EL (cell line): ENCODE measurements at places on chromosomes 5 and 9.

DNA sequence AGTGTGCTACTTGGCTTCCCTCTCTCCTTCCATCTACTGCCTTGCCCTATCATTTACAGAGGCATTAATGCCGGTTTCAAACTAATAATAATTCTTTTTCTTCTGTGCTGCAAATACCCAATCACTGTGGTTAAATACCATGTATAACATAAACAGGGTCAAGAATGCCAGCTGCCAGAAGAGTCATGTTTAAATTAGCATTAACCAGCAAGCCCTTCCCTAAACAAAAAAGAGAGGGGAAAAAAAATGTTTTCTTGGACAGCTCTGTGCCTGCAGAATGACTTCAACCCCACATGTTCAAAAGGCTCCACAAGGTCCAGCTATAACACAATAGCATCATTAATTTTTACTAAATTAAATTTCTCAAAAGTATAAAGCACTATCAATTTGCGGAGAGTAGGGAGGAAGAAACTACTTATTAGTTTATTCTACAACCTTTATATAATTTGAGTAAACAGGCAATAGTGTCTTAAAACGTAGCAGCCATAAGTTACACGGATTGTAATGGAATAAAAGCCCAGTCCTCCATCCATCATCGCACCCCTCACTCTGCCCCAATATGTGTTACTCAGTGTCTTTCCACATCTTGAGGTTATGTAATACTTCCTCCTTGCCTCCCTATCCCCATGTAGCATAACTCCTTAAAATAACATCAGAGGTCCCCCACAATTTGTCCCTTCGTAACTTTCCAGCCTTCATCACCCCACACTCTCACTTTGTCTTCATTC, 3.9 kb downstream of the LPAR1 start:
- no peak for DNase-seq

- DNase-seq: no peak
Measured at GRCh38 chr9:136685216-136685615, 2.0 kb downstream of the AGPAT2 start.

GRCh38 chr9:120431268-120431667, 148.7 kb downstream of the CDK5RAP2 start:
- DNase-seq: no peak

GRCh38 chr5:76294573-76294972, 108.5 kb upstream of the IQGAP2 start:
- no peak for DNase-seq

GRCh38 chr9:110317911-110318310, 19.8 kb downstream of the TXNDC8 start:
- DNase-seq: no peak

DNA sequence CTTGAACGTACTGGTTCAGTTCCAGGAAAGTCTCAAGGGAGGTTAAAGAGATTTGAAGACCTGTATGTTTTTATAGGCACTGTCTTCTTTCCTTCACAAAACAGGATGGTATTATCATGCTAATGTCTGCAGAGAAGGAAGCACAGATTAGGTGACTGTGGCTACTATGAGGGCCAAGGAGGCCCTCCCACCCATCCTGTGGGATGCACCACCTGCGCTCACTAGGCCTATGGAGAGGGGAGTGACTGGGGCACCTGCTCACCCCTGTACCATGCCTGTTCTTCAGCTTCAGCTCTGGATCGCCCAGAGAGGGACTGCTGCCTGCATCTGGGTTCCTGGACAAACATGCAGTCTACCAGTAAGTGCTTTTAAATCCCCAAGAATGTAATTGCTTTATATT, 469.4 kb downstream of the CCDC171 start:
- DNase-seq: no peak

- no peak for DNase-seq
Measured at GRCh38 chr5:10788358-10788757, 27.3 kb upstream of the DAP start.

GRCh38 chr5:38563624-38564023, 7.2 kb upstream of the LIFR start:
- no peak for DNase-seq

GRCh38 chr9:110486218-110486617, 93.3 kb downstream of the SVEP1 start:
- no peak for DNase-seq

DNA sequence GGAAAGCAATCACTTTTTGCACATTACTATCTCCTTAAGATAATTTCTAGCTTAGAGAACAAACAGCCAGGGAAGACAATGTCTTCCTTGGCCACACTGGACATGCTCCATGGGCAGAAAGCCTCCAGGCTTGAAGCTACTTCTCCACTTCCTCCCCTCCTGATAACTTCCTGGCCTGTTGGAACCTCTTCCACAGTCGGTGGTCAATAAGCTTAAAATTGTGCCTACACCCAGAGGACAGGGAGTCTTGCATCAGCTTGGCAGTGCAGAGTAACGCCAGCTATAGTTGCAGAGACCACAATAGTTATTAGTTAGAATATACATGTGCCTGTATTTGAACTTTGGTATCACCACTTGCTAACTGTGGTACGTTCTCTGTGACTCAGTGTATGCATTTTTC, 58.1 kb upstream of the ABCA1 start:
- no peak for DNase-seq

- no peak for DNase-seq
Measured at GRCh38 chr5:63323926-63324325, 638.3 kb downstream of the HTR1A start.

- DNase-seq: no peak
Measured at GRCh38 chr9:8365029-8365428, 565.5 kb upstream of the DMAC1 start.

- DNase-seq: peak; percentile 78
Measured at GRCh38 chr5:10902145-10902544, 141.1 kb upstream of the DAP start.

GRCh38 chr9:86034863-86035734, 64.3 kb downstream of the GOLM1 start:
- peak; percentile 50 for DNase-seq

DNA sequence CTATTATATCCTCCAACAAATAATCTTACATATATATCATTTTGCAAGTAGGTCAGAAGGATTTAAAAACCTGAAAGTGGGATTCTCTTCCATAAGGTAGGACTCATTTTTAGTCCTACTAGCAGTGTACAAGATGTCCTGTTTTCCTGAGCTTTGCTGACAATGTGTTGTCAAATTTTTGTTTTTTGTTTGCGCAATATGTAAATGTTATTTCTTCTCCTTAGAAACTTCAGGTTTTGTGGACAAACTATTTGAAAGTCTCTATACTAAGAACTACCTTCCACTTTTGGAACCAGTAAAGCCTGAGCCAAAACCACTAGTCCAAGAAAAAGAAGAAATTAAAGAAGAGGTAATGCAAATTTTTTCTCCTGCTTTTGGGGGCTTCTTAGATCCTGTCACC, 19.8 kb downstream of the RBM27 start:
- no peak for DNase-seq

- no peak for DNase-seq
Measured at GRCh38 chr5:163574472-163575440, 69.3 kb downstream of the MAT2B start.

- DNase-seq: no peak
Measured at GRCh38 chr9:123541411-123541810, 185.4 kb downstream of the CRB2 start.

- DNase-seq: no peak
Measured at GRCh38 chr5:83025690-83026478, 51.3 kb downstream of the TMEM167A start.

DNA sequence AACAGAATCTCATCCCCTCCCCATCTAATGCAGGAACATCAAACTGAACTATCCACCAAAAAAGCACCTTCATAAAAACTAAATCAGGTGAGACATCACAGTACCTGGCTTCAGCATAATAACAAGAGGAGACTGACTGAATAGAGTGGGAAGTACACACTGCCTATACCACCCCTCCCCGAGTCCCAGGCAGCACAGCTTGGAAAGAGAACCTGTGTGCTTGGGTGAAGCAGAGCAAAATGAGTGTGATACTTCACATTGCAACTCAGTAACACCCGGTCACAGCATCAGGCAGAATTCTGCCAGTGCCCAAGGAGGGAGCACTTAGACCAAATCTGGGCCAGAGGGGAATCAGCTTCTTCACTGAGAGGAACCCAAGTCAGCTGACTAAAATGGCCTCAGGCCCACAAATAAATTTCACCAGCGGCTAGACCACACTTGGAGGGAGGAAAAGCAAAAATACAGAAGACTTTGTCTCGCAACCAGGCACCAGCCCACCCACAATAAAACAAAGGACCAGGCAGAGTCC, 69.3 kb upstream of the OR2K2 start:
- no peak for DNase-seq

DNA sequence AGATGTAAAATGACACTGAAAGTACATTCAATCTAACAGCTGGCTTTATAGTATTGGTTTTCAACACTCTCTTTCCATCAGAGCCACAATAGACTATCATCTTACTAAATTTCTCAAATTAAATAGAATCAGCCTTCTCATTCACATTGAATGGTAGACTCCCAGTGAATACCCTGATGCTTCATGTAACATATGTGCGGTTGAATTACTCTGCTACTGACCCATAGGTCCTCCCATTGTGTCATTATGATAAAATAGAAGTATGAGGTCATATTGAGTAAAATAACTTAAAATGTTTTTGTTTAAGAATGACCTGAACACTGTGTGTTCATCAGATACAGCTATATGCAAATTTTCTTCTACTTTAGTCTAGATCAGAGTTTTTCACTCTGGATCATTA, 75.9 kb upstream of the ADAMTSL1 start:
- DNase-seq: no peak

DNA sequence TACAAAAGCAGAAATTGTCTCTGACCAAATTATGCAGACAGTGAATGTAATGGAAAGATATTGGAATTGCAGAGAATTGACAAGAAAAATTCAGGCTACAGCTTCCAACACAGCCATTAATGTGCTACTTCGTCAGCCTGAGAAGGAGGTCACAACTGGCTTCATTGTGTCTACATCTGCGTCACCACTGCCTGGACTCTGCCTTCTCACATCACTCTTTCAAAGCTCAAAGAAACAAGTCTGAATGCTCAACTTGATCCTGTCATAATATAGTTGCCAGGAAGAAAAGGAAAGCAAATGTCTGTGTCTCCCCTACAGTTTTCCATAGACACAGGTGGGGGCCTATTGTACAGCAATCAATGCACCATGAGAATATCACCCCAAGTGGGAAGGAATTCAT, 806.5 kb upstream of the CDH10 start:
- DNase-seq: no peak

DNA sequence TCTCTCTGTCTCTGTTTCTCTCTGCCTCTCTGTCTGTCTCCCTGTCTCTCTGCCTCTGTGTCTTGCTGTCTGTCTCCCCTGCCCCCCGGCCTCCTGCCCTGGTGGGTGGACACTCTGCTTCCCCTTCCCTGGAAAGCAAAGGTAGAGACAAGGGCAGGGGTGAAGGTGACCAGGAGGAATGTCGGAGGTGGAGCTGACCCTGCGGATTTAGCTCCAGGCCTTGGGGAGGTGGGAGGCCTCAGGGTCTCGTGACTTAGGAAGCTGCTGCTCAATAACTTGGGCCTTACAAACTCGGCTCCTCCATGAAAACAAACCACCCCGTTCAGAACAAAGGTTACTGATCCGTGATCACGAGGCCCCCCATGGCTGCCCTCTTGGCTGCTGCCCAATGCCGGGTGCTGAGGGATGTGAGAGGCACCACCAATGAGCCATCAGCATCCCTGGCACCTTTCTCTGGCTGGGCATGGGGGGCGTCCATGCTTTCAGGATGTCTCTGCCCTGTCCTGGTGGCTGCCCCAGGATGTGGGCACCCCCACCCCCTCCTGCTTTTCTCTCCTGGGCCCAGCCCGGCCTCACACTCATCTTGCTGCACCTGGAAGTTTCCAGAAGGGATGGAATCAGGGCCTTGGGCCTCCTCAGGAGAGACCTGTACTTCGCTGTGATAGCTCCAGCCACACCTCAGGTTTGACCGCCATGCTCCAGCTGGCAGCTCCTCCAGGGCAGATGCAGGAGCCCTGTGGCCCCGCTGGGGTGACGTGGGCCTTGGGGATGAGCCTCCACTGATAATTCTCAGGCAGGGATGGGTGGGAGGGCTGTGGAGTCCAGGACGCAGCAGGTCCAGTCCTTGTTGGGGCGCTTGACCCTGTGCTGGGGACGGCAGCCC, 14.8 kb upstream of the SLC6A19 start:
- DNase-seq: no peak

- no peak for DNase-seq
Measured at GRCh38 chr5:76487821-76488220, 84.7 kb downstream of the IQGAP2 start.

GRCh38 chr5:75275756-75276155, 39.1 kb upstream of the ANKRD31 start:
- DNase-seq: no peak

DNA sequence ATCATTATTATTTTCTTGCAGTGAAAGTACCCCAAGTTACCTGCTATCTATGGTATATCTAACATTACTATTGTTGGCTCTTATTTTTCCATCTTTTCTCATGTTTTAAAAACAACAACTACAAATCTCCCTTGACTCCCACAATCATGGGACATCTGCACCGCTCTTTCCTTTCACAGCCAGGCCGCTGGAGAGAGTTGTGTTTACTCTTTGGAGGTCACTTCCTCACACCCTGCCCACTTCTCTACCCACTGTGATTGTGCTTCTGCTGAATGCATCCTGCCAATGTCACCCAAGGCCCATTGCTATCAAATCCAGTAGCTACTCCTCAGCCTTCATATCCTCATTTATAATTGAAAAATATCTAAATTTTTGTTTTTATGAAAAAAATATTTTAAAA, 29.7 kb downstream of the SLC28A3 start:
- no peak for DNase-seq

- no peak for DNase-seq
Measured at GRCh38 chr5:166551384-166551783, 1740.1 kb upstream of the WWC1 start.
